ENCODE measurements at places on chromosomes 6 and 20.

DNA sequence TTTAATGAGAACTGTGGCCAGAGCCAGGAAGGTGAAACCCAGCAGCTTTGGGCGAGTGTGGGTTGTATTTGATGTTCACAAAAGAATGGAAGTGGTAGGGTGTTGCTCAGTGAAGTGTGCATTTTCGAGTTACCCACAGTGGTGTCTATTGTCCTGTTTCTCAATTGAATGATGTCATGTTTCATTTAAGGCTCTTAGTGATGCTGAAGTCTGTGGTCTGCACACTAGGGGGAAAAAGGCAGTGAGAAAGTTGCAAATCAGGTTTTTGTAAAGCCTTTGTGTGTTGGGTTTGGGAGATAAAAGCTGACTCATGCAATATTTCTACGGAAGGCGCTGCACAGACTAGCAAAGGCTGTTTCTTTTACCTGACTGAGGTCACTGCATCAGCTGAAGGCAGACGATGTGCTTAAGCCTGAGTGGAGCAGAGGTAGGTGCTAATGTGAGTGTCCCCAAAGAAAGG, 121.1 kb downstream of the PLEKHG1 start:
- no peak for DNase-seq

- DNase-seq, result no peak
Observed at GRCh38 chr20:33251496-33251895, 15.7 kb downstream of the BPIFA1 start.

GRCh38 chr20:15318682-15319081, 981.3 kb upstream of the FLRT3 start:
- no peak for DNase-seq

GRCh38 chr6:99933129-99933528, 60.9 kb downstream of the MCHR2 start:
- no peak for DNase-seq

- DNase-seq, result no peak
Observed at GRCh38 chr6:16898640-16899396, 137.6 kb upstream of the ATXN1 start.

DNA sequence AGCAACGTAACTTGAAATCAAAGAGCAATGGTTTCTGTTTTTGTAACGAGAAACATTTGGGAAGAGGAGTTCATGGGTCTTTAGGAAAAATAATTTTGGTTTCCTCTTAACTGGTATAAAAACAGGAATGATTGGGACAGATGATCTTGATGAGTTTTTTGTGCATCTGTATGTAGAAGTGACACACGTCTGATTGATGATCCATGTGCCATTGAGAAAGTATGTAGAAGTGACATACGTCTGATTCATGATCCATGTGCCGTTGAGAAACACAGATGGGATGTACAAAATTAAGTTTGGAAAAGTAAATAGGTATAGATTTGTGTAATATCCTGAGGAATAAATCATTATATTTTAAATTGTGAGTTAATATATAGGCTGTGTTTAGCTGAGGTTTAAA, 2.1 kb downstream of the KIAA1586 start:
- DNase-seq, result no peak

DNA sequence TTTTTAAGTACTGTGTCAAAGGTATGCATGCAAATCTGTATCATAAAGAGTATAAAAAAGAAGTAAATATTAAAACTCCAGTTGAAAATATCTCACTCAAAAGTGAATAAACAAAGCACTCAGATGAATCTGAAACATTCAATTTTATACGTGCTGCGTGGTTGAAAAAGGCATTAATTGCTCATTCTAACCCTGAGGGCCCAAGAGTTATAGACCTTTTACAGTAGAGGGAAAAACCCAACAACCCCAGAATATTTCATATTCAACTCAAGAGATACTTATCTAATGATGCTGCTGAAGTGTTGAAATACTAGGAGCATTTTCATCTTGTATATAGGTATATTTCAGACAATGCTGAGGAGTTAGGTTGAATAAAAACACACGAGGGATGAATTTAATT, 862.8 kb upstream of the CITED2 start:
- DNase-seq, result no peak

- DNase-seq, result no peak
Observed at GRCh38 chr20:59390437-59390836, 90.0 kb downstream of the EDN3 start.

Data from stimulated activated CD8-positive, alpha-beta memory T cell treated with anti-CD3 and anti-CD28 coated beads, Interleukin-15, amount 100 ng/mL, for 1 hour (primary cell).